ENCODE measurements at places on chromosomes 5 and 9.

DNA sequence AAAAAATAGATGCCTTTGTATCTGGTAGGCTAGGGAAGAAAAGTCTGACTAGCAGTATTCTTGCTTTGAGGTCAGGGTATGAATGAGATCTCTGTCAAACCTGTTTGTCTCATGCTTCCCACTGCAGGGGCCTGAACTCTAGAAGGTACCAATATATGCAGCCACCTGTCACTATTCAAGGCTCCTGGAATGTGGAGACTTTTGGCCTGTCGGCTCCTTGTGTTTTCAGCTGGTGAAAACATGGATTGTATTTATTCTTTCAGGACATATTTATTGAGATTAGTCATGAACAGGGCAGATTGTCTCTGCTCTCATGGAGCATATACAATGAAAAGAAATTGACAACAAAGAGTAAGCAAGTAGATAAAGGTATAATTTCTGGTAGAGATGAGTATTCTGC lies 255.8 kb downstream of the ARHGAP26 start:
- DNase-seq, result no peak

DNA sequence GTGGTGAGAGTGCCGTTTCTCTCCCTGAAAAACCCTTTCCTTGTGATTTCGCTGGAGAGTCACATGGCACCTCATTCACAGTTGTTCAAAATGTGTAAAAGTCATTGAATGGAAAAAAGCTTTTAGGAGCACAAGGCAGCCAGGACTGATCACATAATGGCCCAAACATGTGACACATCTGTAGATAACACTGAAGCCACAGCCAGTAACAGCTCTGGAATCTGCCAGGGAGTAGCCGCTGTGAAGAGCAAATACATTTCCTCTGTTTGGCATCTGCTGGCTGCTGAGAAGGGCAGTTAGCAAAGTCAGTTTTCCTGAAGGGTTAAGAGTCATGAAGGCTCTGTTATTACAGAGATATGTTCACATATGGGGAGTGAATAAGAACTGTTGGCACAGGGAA lies 271.8 kb downstream of the NNT start:
- DNase-seq, result no peak

GRCh38 chr5:144731786-144732185 lies 561.1 kb downstream of the KCTD16 start:
- DNase-seq, result no peak

DNA sequence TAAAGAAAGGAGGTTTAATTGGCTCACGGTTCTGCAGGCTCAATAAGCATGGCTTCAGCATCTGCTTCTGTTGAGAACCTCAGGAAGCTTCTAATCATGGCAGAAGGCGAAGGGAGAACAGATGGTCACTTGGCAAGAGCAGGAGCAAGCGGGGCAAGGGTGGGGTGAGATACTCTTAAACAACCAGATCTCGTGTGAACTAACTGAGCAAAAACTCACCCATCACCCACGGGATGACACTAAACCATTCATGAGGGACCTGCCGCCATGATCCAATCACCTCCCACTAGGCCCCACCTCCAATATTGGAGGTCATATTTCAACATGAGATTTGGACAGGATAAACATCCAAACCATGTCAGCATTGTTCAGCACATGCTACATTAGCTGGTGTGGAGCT lies 89.1 kb upstream of the HAND1 start:
- no peak for DNase-seq

DNA sequence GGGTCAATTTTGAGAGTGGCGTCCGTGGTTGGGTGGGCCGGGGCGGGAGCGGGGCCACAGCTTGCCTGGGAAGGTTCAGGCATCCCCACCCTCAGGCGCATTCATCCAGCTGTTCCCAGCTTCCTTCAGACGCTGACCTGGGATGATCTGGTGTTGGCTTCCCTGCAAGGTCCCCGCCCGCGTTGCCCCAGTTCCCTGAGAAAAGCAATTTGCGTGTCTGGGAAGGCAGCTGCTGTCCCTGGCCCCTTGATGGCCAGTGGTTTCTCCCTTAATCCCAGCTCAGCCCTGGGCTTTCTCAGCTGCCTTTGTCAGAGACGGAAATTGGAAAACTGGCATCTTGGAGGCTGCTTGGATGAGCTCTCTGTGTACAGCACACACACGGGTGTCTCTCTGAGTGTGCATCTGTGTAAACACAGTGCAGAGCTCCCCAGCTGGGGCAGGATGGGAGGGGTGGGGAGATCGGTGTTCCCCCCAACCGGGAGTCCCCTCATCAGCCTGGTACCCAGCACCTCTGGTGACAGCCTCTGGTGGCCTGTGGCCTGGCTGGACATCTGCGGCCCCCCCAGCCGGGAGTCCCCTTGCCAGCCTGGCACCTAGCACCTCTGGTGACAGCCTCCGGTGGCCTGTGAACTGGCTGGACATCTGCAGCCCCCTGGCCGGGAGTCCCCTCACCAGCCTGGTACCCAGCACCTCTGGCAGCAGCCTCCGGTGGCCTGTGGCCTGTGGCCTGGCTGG lies 94.0 kb downstream of the COL5A1 start:
- DNase-seq, result no peak
